AG04449 (cell line): ENCODE measurements at places on chromosomes 3 and 15.

- DNase-seq: no peak
These were observed 7.3 kb upstream of the TNFSF10 start for GRCh38 chr3:172530566-172530965.

- DNase-seq: no peak
These were observed 155.7 kb upstream of the TSPAN3 start for GRCh38 chr15:77226652-77227051.

- DNase-seq: no peak
These were observed 141.9 kb upstream of the THBS1 start for GRCh38 chr15:39438799-39439592.

- DNase-seq: no peak
These were observed 1074.1 kb downstream of the SI start for GRCh38 chr3:164004205-164004604.

GRCh38 chr3:142065344-142065743 is 84.0 kb downstream of the TFDP2 start:
- no peak for DNase-seq

DNA sequence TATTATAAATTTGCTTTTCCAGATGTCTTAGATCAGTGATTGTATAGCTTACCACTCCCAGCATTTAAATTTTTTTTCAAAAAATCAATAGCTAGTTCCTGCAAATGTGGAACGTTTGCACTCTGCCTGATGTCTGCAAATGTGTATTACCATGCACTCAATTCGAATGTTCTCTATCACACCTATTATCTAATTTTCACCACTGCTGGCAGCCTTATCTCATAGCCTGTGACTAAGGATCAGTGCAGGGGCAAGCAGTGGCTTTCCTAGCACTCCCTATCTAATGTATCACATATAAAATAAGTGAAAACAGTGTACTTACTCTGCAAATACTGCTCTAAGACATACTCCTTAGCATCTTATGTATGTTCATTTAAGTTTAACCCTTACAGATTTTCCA is 196.3 kb upstream of the PLSCR5 start:
- DNase-seq: no peak

GRCh38 chr3:131708241-131708640 is 205.5 kb upstream of the MRPL3 start:
- no peak for DNase-seq
